Suprapubic skin (tissue), 4 donors: ENCODE measurements at places on chromosomes 5 and 9. TPM values are rescaled to one million over a fixed set of nuclear protein-coding genes. Genes with fewer than 3 reads are reported as not detected.
A peak's percentile ranks its signal among the peaks of the same experiment; 100 is the strongest.

The ADGRV1 gene
- total RNA-seq = 5.2 TPM

The PRUNE2 gene
- 5.6 TPM for total RNA-seq

- H3K36me3 ChIP-seq = peaks cover 4% of the 10 kb centered on the region
- H3K4me1 ChIP-seq = peaks cover 29% of the 10 kb centered on the region
- H3K27ac ChIP-seq = peak overlapping the region; percentile 77
- H3K27me3 ChIP-seq = no peaks in the 10 kb centered on the region
- DNase-seq = no peak
Observed at GRCh38 chr5:150410524-150411244, 2.0 kb downstream of the CD74 start.

DNA sequence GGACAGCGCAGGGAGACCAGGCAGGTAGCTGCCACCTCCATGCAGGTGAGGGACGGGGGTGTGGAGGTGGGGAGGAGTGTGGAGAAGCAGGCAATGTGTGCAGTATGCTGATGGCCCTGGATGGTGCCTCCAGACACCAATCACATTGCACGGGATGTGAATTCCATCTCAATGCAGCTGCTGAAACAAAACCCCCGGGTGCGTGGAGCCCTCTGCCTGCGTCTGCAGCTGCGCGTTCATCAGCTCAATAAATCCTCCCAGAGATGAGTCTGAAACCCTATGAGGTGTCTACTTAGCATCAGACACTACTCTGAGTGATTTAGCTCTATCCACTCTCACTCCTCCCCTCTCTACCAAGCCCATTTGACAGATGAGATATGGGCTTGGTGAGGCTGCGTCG lies 10.3 kb downstream of the SOHLH1 start:
- no peak overlapping the region for H3K4me3 ChIP-seq
- H3K27me3 ChIP-seq = peaks cover 67% of the 10 kb centered on the region
- H3K27ac ChIP-seq = no peak overlapping the region
- no peaks in the 10 kb centered on the region for H3K4me1 ChIP-seq
- no peaks in the 10 kb centered on the region for H3K36me3 ChIP-seq

- H3K27me3 ChIP-seq = no peaks in the 10 kb centered on the region
- no peaks in the 10 kb centered on the region for H3K4me1 ChIP-seq
- H3K36me3 ChIP-seq = peaks cover 8% of the 10 kb centered on the region
Observed at GRCh38 chr5:16877267-16877935, 58.7 kb downstream of the MYO10 start.
